ENCODE measurements at places on chromosomes 16 and 17.

DNA sequence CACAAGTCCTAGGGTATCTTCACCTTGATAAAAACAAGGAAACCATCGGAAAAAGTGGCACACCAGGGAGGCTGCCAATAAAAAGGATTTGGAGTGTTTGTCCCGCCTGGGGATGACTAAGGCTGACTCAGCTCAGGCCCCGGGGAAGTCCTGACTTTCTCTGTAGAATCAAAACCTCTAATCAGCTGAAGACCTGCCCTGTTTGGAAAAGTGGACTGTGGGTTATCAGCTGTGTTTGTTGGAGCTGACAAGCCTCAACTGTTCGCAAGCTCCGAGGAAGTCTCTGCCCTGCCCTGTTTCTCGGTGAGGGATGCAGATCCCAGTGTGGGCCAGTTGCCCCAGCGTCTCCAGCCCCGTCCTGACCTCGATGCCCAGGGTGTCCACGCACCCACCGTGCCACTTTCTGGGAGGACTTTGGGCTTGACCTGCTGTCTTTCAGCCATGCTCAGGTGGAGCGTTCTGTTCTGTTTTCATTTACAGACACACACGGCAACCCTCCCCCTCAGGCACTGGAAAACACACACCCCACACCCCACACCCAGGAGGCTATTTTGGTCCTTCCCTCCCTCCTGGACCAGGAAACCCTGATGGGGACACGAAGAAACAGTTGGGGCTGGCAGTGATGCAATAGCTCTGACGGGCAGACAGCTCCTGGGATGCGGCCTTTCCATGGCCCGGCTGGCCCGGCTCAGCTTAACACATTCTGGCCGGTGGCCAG lies 27.6 kb upstream of the PITPNA start:
- peak; percentile 50 for DNase-seq

DNA sequence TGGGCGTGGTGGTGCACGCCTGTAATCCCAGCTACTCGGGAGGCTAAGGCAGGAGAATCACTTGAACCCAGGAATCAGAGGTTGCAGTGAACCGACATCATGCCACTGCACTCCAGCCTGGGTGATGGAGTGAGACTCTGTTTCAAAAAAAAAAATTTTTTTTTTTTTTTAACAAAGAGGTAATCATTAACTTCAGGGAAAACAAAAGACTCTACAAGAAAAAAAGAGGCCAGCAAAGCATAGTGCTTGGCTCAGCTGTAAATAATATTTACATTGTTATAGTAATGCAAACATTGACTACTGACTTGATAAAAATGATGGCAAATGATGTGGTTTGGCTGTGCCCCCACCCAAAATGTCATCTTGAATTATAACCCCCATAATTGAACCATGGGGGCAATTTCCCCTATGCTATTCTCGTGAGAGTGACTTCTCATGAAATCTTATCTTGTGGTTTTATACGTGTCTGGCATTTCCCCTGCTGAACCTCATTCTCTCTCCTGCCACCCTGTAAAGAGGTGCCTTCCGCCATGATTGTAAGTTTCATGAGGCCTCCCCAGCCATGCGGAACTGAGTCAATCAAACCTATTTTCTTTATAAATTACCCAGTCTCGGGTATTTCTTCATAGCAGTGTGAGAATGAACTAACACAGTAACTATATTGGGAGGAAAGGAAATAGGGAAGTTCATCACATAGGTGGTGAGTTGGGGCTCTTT lies 12.7 kb upstream of the SSTR2 start:
- no peak for DNase-seq

- no peak for DNase-seq
Measured at GRCh38 chr17:77209330-77209748, 68.6 kb downstream of the SEC14L1 start.

DNA sequence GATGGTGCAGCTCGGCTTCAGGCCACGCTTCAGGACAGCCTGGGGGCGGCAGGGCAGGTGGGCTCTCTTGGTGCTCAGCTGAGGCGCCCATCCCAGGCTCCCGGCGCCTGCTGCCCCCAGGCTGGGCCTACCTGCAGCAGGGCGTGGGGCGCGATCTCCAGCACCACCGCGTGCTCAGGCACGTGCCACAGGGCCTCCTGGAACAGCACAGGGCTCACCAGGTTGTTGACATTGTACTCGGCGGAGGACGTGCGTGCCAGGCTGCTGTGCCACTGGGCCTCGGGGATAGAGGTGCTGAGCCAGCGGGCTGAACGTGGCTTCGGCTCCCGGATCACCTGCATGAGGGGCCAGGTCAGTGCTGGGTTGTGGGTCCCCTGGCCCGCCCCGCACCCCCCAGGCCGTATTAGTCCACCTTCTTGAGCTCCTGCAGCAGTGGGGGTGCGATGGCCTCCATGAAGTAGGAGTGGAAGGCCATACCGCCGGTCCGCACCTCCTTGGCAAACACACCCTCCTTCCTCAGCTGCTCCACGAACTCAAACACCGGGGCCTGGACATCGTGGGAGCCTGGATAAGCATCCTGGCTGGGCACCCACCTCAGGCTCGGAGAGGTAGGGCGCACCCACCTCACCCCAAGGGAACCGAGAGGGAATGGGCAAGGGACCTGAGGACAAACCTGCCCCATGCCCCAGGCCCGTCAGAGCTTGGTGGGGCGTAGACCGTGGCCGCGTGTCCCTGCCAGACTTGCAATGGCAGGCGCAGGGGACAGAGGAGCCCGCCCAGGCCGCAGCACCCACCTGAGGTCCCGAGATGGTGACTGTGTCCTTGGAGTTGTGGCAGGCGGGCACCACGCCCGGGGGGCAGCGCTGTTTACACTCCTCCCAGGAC lies 9.0 kb downstream of the FASN start:
- DNase-seq = no peak

DNA sequence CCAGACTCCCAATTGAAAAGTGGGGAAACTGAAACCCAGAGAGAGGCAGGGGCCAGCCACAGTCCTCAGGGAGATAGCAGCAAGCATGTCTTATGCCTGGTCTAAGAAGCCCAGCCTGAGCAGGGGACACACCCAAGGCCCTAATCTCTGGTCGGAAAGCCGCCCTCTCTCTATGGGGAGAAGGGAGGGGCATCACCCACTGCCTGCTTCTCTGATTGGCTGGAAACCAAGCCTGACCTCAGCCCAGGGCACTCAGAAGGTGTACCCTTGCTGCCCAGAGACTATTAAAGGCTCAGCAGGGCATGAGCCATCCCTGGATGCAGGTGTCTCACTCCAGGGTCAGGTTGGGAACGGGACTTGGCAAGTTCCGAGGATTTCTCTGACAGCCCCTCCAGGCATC lies 5.7 kb upstream of the KRT13 start:
- DNase-seq = no peak

DNA sequence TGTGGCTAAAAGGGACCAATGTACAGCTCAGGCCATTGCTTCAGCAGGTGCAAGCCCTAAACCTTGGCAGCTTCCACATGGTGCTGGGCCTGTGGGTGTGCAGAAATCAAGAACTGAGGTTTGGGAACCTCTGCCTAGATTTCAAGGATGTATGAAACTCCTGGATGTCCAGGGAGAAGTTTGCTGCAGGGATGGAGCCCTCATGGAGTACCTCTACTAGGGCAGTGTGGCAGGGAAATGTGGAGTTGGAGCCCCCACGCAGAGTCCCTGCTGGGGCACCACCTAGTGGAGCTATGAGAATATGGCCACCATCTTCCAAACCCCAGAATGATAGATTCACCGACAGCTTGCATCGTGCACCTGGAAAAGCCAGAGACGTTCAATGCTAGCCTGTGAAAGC lies 13.0 kb downstream of the EFCAB5 start:
- no peak for DNase-seq

GRCh38 chr16:67975321-67976105 lies 4.8 kb downstream of the DPEP3 start:
- DNase-seq = no peak

GRCh38 chr17:45261577-45262515 lies at the start of gene SPATA32:
TSS of gene SPATA32 (minus strand) at chr17:45262094. CDS start at chr17:45262016, 78 bp downstream.
- DNase-seq = no peak

DNA sequence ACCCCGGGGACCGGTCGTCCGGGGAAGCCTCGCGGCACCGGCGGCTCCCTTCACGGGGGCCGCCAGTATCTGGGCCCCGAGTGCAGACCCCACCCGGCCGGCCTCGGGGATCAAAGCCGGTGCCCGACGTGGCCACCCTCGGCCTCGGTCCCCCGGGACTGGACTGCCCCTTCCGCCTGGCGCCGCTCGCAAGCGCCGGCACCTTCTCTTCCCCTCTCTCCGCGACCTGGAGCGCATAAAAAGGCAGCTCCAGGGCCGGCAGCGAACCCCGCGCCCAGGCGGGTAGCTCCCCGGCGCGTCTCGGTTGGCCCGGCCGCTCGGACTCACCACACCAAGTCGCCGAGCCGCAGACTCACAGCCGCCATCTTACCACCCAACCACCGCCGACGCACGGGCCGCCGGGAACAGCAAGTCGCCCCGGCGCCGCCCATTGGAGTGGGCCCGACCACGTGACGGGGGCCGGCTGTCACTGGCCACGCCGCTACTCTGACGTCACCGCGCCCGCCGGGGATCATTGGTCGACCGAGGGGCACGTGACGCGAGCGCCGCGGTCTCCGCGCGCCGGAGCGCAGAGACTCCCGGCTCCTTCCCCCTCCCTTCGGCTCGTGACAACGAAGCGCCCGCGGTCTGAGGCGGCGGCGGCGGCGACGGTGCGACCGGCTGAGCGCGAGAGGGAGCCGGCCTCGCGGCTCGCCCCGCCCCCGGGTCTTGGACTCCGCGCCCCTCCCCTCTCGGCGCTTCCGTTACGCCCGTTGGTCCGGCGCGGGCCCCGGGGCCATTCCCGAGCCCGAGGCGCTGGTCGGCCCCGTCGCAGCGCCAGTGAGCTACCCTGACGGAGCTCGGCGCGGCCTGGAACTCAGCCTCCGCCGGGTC lies at the start of the genes GLYR1 and UBN1:
TSS of gene GLYR1 (minus strand) at position 388 of the 873 bp plus-strand sequence. CDS start at position 365, 23 bp downstream.
TSS of gene UBN1 (plus strand) at position 581 of the 873 bp plus-strand sequence. CDS start 5,437 bp downstream, outside the sequence.
- peak; percentile 70 for DNase-seq

DNA sequence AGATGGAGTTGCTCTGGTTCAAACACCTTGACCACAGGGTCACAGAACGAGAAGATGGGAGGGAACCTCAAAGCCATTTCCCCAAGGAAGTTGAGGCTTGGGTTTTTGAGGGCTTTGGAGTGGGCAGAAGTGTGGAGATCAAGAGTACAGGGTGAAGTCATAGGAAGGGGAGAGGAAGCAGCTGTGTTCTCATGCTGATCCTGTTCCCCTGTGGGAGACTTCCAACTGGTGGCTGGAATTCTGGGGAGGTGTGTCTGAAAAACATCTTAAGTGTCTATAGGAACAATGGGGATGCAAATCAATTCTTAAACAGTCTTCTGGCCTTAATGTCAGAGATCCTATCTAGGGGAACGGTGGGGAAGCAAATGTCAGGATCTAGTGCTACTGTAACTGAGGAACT lies 38.8 kb upstream of the HSBP1 start:
- no peak for DNase-seq

- no peak for DNase-seq
Measured at GRCh38 chr17:17763136-17763535, 73.7 kb downstream of the SREBF1 start.

- DNase-seq = no peak
Measured at GRCh38 chr16:15915555-15916081, 27.2 kb upstream of the CEP20 start.

- DNase-seq = no peak
Measured at GRCh38 chr17:61414936-61415251, 15.3 kb downstream of the TBX2 start.

DNA sequence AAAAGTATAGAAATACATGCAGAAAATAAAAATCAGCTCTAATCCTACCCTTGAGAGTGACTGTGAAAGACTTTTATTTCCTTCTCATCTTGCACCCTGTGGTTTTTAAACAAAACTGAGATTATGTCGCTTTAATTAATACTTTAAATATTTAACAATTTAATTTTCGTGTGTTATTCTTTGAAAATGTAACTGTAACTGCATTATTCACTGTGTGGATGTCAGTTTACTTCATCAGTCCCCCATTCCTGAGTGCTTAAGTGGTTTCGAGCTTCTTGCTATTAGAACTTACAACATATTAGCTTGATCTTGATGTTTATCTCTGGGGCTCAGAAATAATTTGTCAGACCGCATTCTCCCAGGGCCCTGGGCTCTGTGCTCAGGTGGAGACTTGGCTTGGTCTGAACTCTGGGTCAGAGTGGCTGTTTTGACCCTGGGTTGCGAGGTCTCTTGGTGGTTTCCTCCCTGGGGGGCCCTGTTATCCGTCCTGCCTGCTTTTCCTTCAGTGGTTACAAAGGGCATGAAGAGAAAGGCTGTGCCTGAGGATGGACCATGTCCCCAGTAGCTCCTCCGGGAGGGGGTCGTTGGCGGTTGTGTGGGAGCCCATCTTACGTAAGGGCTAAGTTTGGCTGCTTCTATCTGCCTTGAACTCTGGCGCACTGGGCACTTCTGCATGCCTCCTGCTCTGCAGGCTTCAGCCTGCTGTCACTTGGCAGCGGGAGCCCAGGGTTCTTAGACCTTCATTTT lies 25.7 kb downstream of the AKAP1 start:
- no peak for DNase-seq

- no peak for DNase-seq
Measured at GRCh38 chr16:67463059-67463458, 17.9 kb downstream of the ATP6V0D1 start.

GRCh38 chr17:29749045-29749825 lies 126.5 kb upstream of the CORO6 start:
- no peak for DNase-seq

- no peak for DNase-seq
Measured at GRCh38 chr17:67316781-67317180, 49.6 kb downstream of the PSMD12 start.

DNA sequence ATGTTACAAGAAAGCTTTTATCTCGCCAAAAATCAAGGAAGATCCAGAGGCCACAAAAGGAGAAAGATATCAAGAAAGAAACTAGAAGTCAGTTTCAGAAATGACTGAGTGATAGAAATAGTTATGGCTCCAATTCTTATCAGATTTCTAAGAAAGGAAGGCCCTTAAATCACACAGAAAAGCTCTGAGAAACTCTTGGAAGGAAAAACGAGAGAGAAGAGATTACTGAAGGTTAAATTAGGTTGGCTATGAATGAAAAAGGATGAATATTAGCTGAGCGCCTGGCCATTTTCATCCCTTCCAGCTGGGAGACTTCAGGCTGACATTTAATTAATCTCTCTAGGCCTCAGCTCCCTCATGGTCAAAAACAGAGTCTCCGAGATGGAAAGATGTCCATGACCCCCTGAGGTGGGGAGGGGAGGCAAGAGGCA lies 72.3 kb downstream of the CYTH1 start:
- DNase-seq = no peak

GRCh38 chr16:63361032-63361624 lies 1324.9 kb upstream of the CDH8 start:
- no peak for DNase-seq

- no peak for DNase-seq
Measured at GRCh38 chr17:65173976-65174683, 37.0 kb downstream of the RGS9 start.

DNA sequence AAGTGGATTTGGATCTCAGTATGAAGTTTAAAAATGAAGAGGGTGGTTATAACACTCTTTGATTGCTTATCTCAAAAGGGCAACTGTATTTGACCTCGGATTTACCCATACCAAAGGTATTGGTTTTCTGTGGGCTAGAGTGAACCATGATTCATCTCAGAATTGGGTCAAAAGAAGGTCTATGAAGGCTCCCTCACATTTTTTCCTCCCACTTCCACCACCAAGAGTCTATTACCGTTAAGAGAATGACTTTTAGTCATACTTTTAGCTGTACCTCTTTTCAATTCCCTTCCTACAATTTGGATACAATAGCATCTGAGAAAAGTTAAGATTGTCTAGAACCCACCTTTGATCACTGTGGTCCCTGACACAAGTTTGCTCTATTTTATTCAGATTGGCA lies 280.9 kb downstream of the RBFOX1 start:
- no peak for DNase-seq
